ENCODE measurements at places on chromosomes 6 and 20. TPM values are rescaled to one million over a fixed set of nuclear protein-coding genes. Genes with fewer than 3 reads are reported as not detected.

The NKX2-2 gene
- not detected for total RNA-seq

The PSORS1C1 gene
- not detected for total RNA-seq

DNA sequence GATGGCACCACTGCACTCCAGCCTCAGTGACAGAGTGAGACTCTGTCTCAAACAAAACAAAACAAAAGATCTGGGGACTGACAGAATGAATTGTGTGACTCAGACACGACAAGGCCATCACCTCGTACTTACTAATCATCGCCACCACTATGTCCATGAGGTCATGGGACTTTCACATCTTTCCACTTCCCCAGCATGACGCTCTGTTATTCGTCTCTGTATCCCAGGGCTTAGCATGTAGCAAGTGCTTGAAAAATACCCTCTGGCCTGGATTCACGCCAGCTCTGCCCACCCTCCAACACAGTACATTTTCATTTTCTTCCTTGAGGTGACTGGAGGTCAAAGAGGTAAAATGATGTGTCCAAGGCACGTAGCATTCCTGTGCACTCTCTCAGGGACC is 27.8 kb downstream of the FGD2 start:
- H3K27me3 ChIP-seq: no peaks in the 10 kb centered on the region
- peak overlapping the region; percentile 61 for H3K27ac ChIP-seq
- H3K4me3 ChIP-seq: no peak overlapping the region
- H3K36me3 ChIP-seq: peaks cover 24% of the 10 kb centered on the region

GRCh38 chr6:41546475-41546865 is 289 bp downstream of the FOXP4 start:
- H3K4me1 ChIP-seq: peaks cover 33% of the 10 kb centered on the region
- no peak for DNase-seq
- H3K4me3 ChIP-seq: no peak overlapping the region
- no peak overlapping the region for H3K27ac ChIP-seq

DNA sequence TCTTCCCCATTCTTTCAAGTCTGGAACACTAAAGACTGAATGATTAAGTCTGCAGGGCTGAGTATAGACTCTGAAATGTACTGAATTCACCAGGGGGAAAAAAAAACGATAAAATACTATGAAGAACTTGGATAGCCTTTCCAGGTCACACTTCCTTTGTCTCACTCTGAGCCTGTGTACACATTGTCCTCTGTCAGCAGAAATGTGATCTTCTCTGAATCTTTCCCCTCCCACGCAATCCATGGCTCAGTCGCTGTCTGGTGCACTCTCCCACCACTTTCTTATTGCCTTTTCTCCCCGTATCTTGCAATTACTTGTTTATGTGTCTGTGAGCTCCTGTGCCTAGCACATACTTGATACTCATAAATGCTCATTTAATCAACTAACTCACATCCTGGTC is 212.6 kb upstream of the RSPO3 start:
- no peaks in the 10 kb centered on the region for H3K36me3 ChIP-seq
- H3K27me3 ChIP-seq: no peaks in the 10 kb centered on the region
- no peak for DNase-seq
- H3K27ac ChIP-seq: no peak overlapping the region

DNA sequence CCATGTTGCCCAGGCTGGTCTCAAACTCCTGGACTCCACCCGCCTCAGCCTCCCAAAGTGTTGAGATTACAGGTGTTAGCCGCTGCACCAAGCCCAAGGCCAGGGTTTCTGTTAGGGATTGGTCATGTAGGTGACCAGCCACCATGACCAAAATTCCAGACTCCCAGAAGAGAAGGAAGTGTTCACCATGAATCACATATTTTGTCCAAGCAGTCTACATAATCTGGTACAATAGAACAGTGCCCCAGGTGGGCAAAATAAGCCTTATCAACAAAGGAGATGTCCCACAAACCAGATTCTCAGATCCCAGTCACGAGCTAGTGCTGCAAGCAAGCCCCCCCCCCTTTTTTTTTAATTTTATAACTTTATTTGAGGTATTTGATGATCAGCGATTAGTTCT is 20.0 kb downstream of the ZNF341 start:
- no peak overlapping the region for H3K4me3 ChIP-seq
- H3K27me3 ChIP-seq: no peaks in the 10 kb centered on the region
- no peaks in the 10 kb centered on the region for H3K4me1 ChIP-seq
- no peak for DNase-seq
- H3K27ac ChIP-seq: no peak overlapping the region
- H3K36me3 ChIP-seq: peaks cover 25% of the 10 kb centered on the region

GRCh38 chr6:148565930-148566663 is 180.7 kb upstream of the UST start:
- no peaks in the 10 kb centered on the region for H3K36me3 ChIP-seq
- peaks cover 18% of the 10 kb centered on the region for H3K4me1 ChIP-seq
- H3K4me3 ChIP-seq: no peak overlapping the region
- H3K27me3 ChIP-seq: peaks cover 26% of the 10 kb centered on the region
- DNase-seq: no peak

GRCh38 chr6:9272671-9273070 is 837.3 kb upstream of the SLC35B3 start:
- H3K4me3 ChIP-seq: no peak overlapping the region
- no peaks in the 10 kb centered on the region for H3K36me3 ChIP-seq
- no peak overlapping the region for H3K27ac ChIP-seq
- no peaks in the 10 kb centered on the region for H3K27me3 ChIP-seq
- DNase-seq: no peak

The PKIB gene
- 0.65 TPM for total RNA-seq

DNA sequence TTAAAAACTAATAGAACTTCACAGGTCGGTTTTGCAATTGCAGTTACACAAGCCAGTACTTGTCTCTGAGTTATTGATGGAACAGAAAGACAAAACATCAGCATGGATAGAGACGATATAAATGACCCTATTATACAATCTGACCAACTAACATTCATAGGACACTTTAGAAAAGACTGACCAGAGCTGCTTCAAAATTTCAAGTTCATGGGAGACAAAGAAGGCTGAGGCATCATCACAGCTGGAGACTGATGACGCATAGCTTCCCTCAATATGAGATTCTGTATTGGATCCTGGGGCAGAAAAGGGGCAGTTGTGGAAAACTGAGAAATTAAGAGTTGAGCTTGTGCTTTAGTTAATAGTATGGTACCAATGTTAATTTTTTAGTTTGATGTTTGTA is 174.0 kb downstream of the THBS2 start:
- no peak overlapping the region for H3K4me3 ChIP-seq
- no peak for DNase-seq
- H3K27me3 ChIP-seq: no peaks in the 10 kb centered on the region
- H3K36me3 ChIP-seq: no peaks in the 10 kb centered on the region

- peak overlapping the region; percentile 59 for H3K27ac ChIP-seq
- peak overlapping the region; percentile 37 for H3K4me3 ChIP-seq
- peaks cover 76% of the 10 kb centered on the region for H3K4me1 ChIP-seq
- H3K27me3 ChIP-seq: no peaks in the 10 kb centered on the region
Observed at GRCh38 chr6:15400572-15401004, 154.7 kb downstream of the JARID2 start.

DNA sequence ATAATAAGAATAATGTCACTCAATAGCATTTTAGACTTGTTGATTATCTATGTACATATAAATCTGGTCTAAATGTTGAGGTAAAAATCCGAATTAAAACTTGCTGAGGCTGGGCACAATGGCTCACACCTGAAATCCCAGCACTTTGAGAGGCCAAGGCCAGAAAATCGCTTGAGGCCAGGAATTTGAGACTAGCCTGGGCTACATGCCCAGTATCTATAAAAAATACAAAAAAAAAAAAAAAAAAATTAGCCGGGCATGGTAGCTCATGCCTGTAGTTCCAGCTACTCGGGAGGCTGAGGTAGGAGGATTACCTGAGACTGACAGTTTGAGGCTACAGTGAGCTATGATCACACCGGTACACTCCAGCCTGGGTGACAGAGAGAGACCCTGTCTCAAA is 34.2 kb upstream of the SUPT3H start:
- H3K4me1 ChIP-seq: peaks cover 13% of the 10 kb centered on the region
- DNase-seq: no peak
- H3K4me3 ChIP-seq: no peak overlapping the region
- H3K27ac ChIP-seq: no peak overlapping the region

GRCh38 chr6:151060766-151061531 is 178.8 kb upstream of the AKAP12 start:
- H3K27me3 ChIP-seq: no peaks in the 10 kb centered on the region
- no peak overlapping the region for H3K4me3 ChIP-seq
- H3K36me3 ChIP-seq: peaks cover 10% of the 10 kb centered on the region
- no peaks in the 10 kb centered on the region for H3K4me1 ChIP-seq
- H3K27ac ChIP-seq: no peak overlapping the region

The UBD gene
- total RNA-seq: 0.40 TPM

- no peak for DNase-seq
- H3K27me3 ChIP-seq: peaks cover 80% of the 10 kb centered on the region
- H3K27ac ChIP-seq: no peak overlapping the region
- H3K36me3 ChIP-seq: peaks cover 11% of the 10 kb centered on the region
- no peak overlapping the region for H3K4me3 ChIP-seq
Observed at GRCh38 chr6:84771756-84772356, 7.5 kb upstream of the TBX18 start.
